ENCODE measurements at places on chromosomes 6 and 20.

GRCh38 chr6:14946753-14947152 lies 299.1 kb upstream of the JARID2 start:
- DNase-seq, result no peak

DNA sequence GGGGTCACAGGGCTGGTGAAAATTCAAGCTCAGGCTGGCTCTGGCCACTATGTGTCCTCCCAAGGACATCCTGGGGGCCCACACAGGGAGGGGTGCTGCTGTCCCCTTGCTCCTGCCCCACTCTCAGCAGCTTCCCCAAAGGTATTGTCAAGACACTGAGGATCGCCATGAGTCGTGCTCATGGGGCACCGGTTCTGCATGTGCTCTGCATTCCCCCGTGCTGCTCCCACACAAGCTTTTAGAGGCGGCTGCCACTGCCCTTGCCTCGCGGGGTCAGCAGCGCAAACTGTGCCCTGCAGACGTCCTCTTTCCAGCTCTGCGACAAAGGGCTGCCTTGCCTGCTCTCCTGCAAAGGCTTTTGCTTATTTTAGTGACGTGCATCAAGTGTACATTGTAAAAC lies 179.8 kb downstream of the ERMARD start:
- DNase-seq, result no peak

GRCh38 chr6:137102050-137102848 lies 57.5 kb upstream of the IL20RA start:
- DNase-seq, result no peak

DNA sequence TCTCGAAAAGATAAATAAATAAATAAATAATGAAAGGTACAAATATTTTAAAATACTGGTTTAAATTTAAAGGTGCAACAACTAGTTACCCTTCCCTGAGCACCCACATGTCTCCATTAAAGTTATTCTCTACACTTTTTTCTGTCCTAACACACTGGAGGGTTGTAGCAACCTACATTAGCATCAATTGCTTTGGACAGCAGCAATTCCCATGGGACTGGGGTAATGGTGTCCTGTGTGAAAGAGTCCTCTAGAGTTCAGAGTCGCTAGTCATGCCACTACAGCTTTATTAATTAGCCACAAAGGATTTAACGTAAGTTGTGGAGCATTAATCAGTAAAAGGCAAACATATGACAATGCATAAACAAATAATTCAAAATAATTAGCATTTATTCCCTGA lies 14.1 kb upstream of the CD24 start:
- no peak for DNase-seq

GRCh38 chr20:18537651-18538050 lies 29.6 kb upstream of the SMIM26 start:
- no peak for DNase-seq

DNA sequence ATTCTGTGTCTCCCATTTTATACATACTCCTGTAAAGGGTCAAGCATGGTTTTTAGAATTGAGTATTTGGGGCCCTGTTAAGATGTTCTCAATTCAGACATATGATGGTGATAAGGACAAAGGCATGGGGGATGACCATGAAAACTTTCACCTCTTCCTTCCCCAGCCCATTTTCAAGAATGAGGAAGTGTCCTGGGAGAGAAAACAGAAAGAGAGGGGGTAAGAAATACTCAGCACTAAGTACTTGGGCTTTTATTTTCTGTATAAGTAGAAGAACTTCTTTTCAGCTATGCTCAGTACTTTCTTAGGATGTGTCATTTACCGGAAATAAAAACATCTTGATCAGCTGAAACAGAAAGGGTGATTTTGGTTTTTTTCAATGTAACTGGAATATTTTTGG lies 10.9 kb upstream of the MBOAT1 start:
- DNase-seq, result no peak

DNA sequence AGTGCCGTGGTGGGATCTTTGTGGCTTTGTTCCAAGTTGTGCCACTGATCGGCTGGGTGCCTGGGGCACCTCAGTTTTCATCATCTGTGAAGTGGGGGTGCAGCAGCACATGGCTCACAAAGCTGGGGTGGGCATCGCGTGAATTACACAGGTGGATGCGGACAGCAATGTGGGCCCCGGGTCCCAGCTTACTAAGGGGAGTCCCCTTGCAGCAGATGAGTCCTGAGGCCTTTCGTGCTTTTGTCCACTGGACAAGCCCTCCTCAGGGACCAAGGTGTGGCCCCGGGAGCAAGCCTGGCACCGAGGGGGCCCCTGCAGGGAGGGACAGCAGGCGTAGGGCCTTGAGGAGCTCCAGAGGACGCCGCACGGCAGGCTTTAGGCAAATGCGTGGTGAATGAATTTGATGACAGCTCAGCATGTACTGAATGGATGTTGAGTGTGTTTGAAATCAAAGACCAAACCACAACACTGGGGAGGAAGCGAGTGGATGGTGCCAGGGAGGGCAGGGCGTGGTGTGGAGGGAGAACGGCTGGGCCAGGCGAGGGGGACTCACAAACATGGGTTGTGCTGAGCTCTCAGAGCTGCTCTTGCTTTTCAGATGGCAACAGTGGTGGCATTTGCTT lies 53.2 kb downstream of the IRF4 start:
- DNase-seq, result peak; percentile 34

- no peak for DNase-seq
These were observed 42.0 kb upstream of the STMND1 start for GRCh38 chr6:17059850-17060249.

DNA sequence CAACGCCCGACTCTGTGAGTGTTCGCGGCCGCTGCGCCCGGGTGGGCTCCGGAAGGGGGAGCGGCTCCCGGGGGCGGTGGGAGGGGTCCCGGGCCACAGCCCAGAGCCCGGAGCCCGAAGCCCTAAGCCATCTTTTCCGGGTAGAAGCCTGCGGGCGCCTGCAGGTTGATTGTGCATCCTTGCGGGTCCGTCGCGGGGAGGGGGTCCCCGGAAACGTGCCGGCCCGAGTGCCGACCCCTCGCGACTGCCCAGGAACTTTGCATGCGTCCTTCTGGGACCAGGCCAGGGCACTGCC lies 413 bp downstream of the PTPRA start:
- peak; percentile 51 for DNase-seq

- DNase-seq, result no peak
These were observed 36.3 kb downstream of the CARMIL1 start for GRCh38 chr6:25315194-25316177.

DNA sequence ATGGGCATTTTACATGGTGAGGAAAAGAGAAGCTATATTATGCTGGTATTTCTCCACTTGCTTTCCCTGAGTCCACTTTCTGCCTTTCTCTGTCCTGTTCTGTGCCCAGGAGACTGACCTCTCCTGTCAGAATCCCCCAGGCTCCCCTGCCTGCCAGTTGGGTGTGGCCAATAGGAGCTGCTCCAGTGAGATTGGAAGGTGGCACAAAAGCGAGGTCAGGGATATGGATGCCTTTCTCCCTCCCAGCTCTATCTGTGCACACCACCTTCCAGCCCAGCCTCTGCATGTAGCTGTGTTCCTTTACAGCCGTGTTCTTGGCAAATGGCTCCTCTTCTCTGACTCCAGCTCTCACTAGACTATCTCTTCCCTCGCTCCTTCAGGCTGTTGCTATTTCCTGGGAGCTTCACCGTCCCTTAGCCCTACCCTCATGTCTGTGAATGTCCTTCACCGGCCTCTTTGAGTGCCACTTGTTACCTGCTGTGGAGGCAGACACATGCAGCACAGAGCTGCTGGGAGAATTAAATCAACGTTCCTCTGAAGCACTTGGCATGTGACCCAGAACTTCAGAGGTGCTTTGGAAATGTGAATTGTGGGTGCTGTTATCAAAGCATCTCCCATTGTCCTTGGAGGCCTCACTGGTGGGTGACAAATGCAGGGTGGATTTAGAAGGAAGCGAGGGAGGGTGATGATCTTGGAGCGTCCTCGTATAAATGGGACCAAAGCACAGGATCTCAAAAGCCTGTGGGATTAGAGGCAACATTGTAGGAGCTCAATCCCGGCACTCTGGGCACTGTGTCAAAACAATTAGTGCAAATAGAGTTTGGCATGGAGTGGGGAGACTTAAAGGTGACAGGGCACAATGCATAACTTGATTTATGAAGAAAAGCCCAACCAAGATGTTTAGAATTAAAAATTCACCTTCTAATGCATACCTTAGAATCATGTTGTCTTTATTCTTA lies 28.9 kb upstream of the RALGAPA2 start:
- DNase-seq, result no peak

GRCh38 chr6:2953098-2953497 lies 18.3 kb downstream of the SERPINB6 start:
- no peak for DNase-seq

DNA sequence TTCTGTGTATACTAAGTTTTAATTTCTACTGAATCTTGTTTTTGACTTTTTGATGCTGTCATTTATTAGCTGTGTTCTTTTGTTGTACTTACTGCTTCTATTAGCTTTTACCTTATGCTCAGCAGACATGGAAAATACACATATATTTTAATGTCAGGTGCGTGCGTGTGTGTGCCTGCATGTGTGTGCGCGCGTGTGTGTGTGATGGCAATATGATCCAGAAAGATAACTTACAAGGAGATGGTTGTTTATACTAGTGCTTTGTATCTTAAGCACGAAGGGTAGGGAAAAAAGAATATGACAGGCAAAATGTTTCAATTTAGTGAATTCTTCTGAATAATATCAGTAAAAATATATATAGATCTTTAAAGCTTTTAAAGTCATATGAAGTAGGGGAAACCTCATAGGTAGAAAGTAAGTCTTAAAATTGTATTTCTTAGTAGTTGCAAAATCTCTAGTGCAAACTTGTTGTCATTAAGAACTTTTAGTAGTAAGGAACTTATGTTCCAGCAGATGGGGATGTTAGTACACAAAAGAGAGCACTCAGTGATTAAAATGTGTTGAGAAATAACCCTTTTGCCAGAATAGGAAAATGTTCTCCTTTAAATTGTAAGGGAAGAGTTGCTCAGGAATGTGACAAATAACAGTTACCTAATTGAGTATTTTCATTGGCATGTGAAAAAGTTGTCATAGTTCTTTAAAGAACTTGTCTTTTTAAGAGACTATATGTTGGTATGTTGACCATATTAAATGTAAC lies 13.2 kb downstream of the QKI start:
- DNase-seq, result no peak

- DNase-seq, result no peak
These were observed 19.1 kb upstream of the RIN2 start for GRCh38 chr20:19738951-19739350.

GRCh38 chr20:63822276-63822696 lies 8.8 kb downstream of the ZBTB46 start:
- DNase-seq, result no peak

DNA sequence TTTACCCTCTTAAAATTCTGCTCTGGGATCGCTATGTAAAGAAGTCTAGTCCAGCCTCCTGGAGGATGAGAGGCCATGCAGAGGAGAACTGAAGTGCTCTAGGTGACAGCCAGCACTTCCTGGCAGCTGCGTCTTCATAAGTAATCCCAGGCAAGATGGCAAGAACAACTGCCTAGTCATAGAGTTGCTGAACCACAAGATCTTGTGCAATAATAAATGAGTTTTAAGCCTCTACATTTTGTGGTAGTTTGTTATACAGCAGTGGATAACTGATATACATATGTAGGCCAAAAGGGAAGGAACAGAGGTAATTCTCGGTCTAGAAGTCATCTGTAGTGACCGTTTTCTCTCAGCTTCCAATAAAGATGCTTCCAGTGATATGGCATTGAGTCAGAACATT lies 103.8 kb upstream of the FLRT3 start:
- DNase-seq, result no peak

DNA sequence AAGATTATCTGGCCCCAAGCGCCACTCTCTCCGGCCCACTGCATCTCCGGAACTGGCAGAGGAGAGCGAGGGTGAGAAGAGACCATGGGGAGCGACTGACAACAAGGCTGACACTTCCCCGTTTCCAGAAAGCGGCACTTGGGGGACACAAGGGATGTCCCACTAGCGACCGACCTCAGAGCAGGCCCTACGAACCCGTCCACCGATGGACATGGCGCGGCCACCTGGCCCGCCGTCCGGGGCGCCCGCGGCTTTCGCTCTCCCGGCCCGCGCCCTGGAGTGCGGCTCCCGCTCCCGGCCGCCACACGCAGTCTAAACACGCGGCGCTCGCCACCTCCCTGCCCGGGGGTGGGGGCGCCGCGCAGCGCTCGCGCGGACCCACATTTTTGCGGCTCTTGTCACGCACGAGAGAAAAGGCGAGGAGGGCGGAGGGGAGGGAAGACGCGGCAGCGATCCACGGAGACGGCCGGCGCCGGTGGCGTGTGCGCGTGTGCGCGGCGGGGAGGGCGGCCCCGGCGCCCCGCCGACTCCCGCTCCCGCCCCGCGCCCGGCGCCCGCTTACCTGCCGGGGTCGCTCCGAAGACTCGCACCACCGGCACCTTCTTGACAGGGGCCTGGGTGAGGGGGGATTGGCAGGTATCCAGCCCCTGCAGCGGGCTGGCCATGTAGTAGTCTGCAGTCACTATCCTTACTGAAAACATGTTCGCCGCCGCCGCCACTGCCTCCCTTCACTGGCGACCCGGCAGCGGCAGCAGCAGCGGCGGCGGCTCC lies 645 bp downstream of the REV3L start:
- no peak for DNase-seq

- DNase-seq, result no peak
These were observed 47.1 kb upstream of the MCM9 start for GRCh38 chr6:118981884-118982574.

DNA sequence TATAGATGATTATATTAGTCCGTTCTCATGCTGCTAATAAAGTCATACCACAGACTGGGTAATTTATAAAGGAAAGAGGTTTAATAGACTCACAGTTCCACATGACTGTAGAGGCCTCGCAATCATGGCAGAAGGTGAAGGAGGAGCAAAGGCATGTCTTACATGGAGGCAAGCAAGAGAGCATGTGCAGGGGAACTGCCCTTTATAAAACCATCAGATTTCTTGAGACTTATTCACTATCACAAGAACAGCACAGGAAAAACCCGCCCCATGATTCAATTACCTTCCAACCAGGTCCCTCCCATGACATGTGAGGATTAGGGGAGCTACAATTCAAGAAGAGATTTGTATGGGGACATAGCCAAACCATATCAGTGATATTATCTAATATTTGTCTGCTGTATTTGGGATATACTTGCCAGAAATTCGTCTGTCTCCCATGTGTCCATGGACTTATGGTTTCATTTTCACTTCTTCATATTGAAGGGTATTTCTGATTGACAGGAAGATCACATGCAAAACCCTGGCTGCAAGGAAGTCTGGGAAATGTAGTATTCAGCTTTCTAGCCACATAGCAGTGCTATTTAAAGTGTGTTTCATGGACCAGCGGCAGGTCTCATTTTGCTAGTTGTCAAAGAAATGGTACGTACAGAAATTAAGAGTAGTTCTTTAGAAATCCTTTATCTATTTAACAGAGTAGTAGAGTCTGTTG lies 50.5 kb upstream of the PAK5 start:
- no peak for DNase-seq

Data from stimulated activated CD8-positive, alpha-beta memory T cell treated with anti-CD3 and anti-CD28 coated beads, Interleukin-2, amount 100 ng/mL, for 48 hours (primary cell).